Midbrain (tissue), 1 donor: ENCODE measurements at places on chromosomes 2 and 18.
A peak's percentile ranks its signal among the peaks of the same experiment; 100 is the strongest.

DNA sequence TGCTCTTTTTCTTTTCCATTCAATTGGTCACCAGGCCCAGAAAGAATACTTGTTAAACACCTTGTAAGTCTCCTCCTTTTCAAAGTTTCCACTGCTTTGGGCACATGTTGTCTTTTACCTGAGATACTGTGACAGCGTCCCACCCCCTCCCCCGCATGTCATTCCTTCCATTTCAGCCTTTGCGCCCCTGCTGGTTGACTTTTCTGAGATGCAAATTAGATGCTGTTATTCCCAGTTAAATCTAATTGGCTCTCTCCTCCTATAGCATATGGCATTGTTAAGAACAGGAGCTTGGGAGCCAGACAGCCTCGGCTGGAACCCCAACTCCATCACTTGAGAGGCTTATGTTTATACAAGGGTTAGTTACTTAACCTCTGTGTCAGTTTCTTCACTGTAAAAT is 80.3 kb upstream of the GAREM1 start:
- no peak for DNase-seq

- no peak for DNase-seq
Measured at GRCh38 chr2:166653185-166653813, 159.2 kb upstream of the SCN7A start.

DNA sequence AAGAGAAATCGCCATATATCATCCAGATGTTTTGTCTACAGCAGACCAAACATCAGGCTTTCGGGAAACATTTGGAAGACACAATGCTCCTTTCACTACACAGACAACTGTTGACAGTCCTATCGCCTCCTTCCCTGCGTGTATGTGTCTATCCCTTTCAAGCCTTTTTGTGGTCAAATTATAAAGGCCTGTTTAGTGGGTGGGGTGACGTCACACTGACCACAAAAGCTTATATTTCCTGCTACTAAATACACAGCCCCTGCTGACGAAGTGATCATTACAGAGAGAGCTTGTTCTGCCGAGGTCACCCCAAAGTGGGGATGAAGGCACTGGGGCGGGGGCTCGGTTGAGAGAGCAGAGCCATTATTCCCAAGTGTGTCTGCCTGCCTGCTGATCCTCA is 302.7 kb upstream of the TNP1 start:
- DNase-seq = peak; percentile 61

- no peak for DNase-seq
Measured at GRCh38 chr2:18927525-18928232, 338.3 kb upstream of the NT5C1B start.

- no peak for DNase-seq
Measured at GRCh38 chr18:53771664-53772063, 452.8 kb downstream of the MBD2 start.

DNA sequence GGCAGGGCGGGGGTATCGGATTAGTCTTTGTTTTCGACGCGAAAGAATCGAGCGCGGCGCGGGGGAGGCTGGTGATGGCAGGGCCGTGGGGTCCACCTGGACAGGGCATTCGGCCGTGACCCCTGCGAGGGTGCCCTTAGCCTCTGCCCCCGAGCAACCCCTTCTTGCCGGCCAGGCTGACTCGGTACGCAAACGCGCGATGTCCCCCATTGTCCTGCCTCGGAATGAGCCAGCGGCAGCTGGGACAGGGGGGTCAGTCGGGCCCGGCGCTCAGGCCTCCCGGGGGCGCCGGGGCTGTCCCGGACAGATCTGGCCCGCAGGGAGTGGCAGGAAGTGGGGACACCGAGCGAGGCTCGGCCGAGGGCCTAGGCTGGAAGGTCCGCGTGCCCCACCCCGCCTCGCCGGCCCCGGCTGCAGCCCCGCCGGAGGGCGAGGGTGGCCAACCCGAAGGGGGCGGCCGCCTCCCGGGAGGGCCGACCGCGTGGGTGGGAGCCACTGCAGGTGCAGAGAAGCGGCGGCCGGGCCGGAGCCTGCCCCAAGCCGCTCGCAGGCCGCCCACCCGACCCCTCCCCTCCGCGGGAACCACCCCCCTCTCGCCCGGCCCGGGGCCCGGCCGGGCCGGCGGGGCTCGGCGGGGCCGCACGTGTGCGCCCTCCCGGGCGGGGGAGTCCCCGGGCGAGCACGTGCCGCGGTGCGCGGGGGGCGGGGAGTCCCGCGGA is at the start of gene TET3:
Gene TET3, plus strand, starts transcription at position 708 of the 719 bp plus-strand sequence. CDS start 1,494 bp downstream, outside the sequence.
- no peak for DNase-seq
